ENCODE measurements at places on chromosomes 6 and 20. TPM values are rescaled to one million over a fixed set of nuclear protein-coding genes. Genes with fewer than 3 reads are reported as not detected.

- no peak for DNase-seq
These were observed 1.6 kb downstream of the KCNG1 start for GRCh38 chr20:51021067-51022025.

The AKAP7 gene
- 5.7 TPM for total RNA-seq

DNA sequence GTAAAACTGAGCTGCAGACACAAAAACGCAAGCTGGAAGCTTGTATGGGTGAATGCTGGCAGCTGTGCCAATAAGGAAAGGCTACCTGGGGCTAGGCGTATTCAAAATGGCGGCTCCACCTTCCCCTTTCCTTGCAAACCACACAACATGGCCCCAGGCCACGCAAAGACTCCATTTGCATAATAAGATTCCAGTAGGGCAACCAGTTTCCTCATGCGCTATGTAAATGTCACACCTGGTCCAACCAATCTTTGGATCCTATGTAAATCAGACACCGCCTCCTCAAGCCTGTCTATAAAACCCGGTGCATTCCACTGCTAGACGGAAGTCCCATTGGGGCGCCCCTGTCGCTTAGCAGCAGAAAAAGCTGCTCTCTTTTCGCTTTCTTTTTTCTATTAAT lies 505.9 kb upstream of the BTBD3 start:
- no peak for DNase-seq

GRCh38 chr20:34638532-34638931 lies 38.4 kb downstream of the PIGU start:
- no peak for DNase-seq

All from lower leg skin (tissue), 4 donors.